ENCODE measurements at places on chromosomes 11 and 22. TPM values are rescaled to one million over a fixed set of nuclear protein-coding genes. Genes with fewer than 3 reads are reported as not detected.

Gene APOL4
- total RNA-seq: not detected

Gene APOA4
- not detected for total RNA-seq

Gene PRRG4
- not detected for total RNA-seq

Gene SMPD1
- 17.7 TPM for total RNA-seq

Gene SAAL1
- total RNA-seq: 56.4 TPM

Gene FBLN1
- total RNA-seq: 152 TPM

GRCh38 chr11:69609351-69609750, 31.6 kb upstream of the CCND1 start:
- no peaks in the 10 kb centered on the region for H3K27me3 ChIP-seq
- H3K4me1 ChIP-seq: peaks cover 7% of the 10 kb centered on the region
- H3K36me3 ChIP-seq: peaks cover 5% of the 10 kb centered on the region
- no peak overlapping the region for H3K4me3 ChIP-seq
- DNase-seq: no peak
- no peak overlapping the region for H3K27ac ChIP-seq

DNA sequence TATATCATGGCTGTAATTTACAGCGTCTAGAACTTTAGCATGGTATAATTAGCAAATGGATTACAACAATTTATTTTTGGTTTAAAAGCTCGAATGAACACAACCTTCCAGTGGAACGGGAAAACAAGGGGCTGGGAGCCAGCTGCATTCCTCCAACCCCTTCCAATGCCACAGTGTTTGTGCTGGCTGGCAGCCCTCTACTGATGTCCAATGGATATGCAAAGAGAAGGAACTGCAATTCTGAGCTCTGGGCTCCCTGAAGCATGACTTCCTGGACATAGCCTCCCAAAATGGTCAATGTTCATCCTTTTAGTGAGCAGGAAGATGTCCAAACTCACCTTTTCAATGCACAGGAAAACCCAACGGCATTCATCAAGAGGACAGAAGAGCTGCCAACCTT, 288.3 kb downstream of the TENM4 start:
- no peak overlapping the region for H3K27ac ChIP-seq
- no peaks in the 10 kb centered on the region for H3K27me3 ChIP-seq
- DNase-seq: no peak
- H3K36me3 ChIP-seq: peaks cover 5% of the 10 kb centered on the region
- no peak overlapping the region for H3K4me3 ChIP-seq

GRCh38 chr11:99422581-99423427, 402.1 kb downstream of the CNTN5 start:
- H3K4me3 ChIP-seq: no peak overlapping the region
- no peak for DNase-seq
- no peaks in the 10 kb centered on the region for H3K27me3 ChIP-seq
- H3K36me3 ChIP-seq: no peaks in the 10 kb centered on the region
- H3K27ac ChIP-seq: no peak overlapping the region

DNA sequence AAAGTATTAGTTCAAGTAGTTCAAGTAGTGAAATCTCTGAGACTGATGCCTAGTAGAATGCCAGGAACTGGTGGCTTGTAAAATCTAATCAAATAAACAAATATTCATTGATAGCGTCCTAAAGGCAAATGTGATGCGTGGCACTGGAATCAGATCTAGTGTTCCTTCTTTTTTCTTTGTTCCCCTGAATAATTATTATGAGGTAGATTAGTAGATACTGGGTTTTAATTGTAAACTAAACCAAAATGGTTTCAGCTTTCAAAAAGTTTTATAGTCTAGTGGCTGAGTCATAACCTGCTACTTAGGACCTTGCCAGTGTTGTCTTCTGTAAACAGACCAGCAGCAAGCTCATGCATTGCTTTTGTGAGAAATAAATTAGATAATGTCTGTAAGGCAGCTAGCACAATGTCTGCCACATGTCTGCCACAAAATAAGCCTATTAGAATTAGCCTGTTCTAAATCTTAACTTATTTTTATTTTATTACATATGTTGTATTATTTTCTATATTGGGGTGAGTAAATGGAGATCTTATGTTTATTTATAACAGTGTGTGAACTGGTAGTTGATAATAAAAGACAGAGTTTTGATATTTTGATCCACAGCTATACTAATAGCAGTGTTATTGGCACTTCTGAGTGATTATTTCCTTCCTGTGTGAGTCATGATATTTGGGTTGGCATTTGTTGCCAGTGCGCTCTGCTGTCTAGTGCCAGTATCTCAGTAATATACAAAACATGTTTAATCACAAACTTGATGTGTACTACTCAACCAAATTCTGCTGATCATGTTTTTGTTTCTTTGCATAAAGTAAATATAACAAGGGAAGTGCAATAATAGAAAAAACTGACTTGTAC, 135.7 kb downstream of the TMEM135 start:
- DNase-seq: no peak
- no peak overlapping the region for H3K4me3 ChIP-seq

GRCh38 chr11:73542175-73542574, 55.7 kb downstream of the FAM168A start:
- H3K27ac ChIP-seq: no peak overlapping the region
- no peak overlapping the region for H3K4me3 ChIP-seq
- peaks cover 21% of the 10 kb centered on the region for H3K4me1 ChIP-seq
- H3K36me3 ChIP-seq: no peaks in the 10 kb centered on the region

DNA sequence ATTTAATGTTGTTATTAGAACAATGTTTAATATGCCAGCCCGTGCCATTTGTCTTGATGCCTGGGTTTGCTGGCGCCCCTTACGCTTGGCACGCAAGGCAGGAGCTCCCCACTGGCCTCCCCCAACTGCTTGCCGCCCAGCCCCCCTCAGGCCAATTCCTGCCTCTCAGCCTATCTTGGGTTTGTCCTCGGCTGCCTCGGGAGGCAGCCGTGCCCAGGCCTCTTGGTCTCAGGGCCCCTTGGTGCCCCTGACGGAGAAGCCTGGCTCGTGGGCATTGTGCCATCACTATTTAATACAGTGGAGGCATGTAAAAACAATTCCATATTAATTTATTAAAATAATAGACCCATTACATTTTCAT, 119.8 kb downstream of the KCNQ1OT1 start:
- peaks cover 4% of the 10 kb centered on the region for H3K4me1 ChIP-seq
- H3K27me3 ChIP-seq: no peaks in the 10 kb centered on the region
- no peak for DNase-seq
- H3K27ac ChIP-seq: no peak overlapping the region
- no peak overlapping the region for H3K4me3 ChIP-seq

DNA sequence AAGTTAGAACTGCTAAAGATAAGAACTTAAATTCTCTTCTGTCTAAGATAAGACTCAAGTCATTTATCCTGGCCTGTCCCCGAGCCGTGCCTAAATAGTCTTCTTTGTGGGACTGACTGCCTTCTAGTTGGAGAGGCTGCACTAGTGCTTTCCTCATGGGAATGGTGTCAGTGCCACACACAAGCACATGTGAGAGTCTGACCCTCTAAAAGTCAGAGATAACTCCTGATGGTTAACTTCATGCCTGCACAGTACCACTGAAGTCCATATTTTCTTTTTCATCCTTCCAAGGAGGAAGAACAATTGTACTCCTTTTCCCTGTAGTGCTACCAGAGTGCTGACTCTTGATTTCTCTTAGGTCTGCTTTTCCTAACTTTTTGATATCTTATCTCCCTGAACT, 309.7 kb downstream of the TMEM135 start:
- peaks cover 2% of the 10 kb centered on the region for H3K36me3 ChIP-seq
- no peak overlapping the region for H3K27ac ChIP-seq
- H3K4me3 ChIP-seq: no peak overlapping the region

DNA sequence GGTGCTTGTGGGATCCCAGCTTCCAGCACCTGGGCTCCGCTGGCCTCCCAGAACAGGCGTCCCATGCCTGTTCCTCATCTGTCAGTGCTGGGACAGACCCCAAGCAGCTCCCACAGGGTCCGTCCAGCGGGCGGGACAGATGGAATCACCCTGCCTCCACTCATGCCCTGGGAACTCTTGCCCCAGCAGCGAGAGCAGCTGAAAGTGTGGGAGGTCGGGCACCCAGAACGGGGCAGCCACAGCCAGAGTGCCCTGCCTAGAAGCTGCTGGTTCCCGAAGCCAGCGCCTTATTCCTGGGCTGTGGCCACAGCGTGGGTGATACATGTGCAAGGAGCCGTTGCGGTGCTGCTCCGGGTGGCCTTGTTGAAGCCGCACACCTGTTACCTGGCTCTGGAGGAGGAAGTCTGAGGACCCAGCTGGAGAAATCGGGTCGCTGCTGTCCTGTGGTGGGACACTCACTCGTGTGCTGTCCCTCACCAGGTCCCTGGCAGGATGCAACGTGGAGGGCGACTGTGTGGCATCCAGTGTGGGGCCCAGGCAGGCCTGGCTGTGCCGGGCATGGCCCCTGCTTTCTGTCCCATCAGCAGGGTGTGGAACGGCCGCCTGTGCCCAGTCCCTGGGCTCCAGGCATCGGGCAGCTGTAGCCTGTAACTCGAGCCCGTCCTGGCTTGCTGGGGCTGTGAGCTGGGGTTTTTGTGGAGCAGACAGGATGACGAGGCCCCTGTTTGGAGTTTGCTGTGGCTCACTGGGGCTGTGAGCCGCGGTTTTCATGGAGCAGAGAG, 16.2 kb downstream of the GRAMD4 start:
- peaks cover 16% of the 10 kb centered on the region for H3K4me1 ChIP-seq
- no peak overlapping the region for H3K4me3 ChIP-seq
- H3K27ac ChIP-seq: no peak overlapping the region
- H3K27me3 ChIP-seq: no peaks in the 10 kb centered on the region
- no peak for DNase-seq

DNA sequence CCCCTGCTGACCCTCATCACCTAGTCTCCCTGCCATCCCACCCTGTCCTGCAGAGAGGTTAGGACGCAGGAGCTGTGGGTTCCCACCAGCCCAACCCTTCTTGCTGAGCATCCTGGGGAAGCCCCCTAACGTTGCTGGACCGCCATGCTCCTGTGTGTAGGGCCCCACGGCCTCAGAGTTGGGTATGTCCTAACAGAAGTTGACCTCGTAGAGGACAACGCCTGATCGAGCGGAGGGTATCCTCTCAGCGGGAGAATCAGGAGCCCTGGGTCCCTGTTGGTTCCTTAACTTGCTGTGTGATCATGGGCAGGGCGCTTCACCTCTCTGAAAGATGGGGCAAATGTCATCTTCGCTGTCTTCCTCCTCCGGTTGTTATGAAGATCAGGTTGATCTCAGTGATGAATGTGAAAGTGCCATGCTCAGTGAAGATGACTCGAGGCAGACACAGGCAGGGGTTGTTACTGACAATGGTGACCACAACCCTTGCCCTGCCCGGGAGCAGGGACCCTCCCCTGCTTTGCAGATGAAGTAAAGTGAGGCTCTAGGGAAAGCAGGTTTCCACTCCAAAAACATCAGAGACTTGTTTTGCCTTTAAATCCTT, 19.3 kb upstream of the CD5 start:
- DNase-seq: no peak
- H3K36me3 ChIP-seq: no peaks in the 10 kb centered on the region
- no peak overlapping the region for H3K27ac ChIP-seq
- no peaks in the 10 kb centered on the region for H3K27me3 ChIP-seq
- H3K4me3 ChIP-seq: no peak overlapping the region

- DNase-seq: no peak
- H3K4me3 ChIP-seq: no peak overlapping the region
- H3K4me1 ChIP-seq: peaks cover 4% of the 10 kb centered on the region
- no peaks in the 10 kb centered on the region for H3K36me3 ChIP-seq
- no peaks in the 10 kb centered on the region for H3K27me3 ChIP-seq
- no peak overlapping the region for H3K27ac ChIP-seq
Observed at GRCh38 chr22:48941903-48942575, 885.6 kb downstream of the BRD1 start.

GRCh38 chr22:47623763-47624148, 861.3 kb downstream of the TBC1D22A start:
- no peaks in the 10 kb centered on the region for H3K4me1 ChIP-seq
- H3K4me3 ChIP-seq: no peak overlapping the region
- H3K36me3 ChIP-seq: no peaks in the 10 kb centered on the region
- no peak overlapping the region for H3K27ac ChIP-seq
- no peak for DNase-seq

DNA sequence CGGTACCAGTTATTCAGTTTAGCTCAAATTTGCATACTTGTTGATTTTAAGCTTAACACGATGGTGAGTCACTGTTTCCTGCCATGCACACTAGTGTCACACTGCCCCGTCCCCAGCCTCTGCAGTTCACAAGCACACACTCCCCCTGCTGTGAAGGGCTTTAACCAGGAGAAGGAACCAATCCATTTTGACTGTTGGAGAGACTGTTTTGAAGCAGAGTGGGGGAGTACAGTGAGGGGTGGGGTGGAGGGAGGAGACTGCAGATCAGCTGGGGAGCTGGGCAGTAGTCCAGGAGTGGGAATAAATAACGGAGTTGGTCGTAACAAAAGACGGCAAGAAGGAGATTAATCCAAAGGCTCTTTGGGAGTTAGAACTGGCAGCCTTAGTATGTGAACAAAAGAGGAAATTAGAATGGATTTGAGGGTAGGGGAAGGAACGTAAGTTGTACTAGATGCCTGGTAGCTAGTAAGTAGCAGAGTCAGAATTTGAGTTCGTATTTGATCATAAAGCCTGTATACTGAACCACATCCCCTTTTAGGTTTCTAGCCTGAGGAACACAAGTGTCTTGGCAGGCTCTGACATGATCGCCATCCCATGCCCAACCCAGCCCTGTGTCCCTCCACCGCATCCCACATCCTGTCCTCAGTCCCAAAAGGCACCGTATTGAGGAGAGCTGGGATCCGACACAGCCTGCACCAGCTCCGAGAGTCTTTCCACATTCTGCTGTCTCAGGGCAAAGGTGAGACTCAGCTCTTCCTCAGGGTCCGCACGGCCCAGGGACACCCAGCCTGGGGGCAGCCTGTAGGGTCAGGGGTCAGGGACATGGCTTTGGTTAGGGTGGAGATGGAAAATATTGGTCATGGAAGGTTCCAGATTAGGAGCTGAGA, 862 bp downstream of the TPP1 start:
- no peaks in the 10 kb centered on the region for H3K27me3 ChIP-seq
- H3K4me1 ChIP-seq: no peaks in the 10 kb centered on the region
- no peak overlapping the region for H3K27ac ChIP-seq
- peaks cover 6% of the 10 kb centered on the region for H3K36me3 ChIP-seq
- H3K4me3 ChIP-seq: no peak overlapping the region

DNA sequence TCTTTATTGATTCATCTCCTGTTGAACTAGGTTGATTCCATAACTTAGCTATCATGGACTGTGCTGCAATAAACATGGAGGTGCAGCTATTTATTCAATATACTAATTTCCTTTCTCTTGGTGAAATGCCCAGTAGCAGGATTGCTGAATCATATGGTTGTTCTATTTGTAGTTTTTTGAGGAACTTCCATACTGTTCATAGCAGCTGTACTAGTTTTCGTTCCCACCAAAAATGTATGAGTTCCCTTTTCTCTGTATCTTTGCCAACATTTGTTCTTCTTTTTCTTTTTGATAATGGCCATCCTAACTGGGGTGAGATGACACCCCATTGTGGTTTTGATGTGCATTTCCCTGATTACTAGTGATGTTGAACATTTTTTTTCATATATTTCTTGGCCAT, 87.2 kb upstream of the NAV2 start:
- no peak overlapping the region for H3K4me3 ChIP-seq
- H3K4me1 ChIP-seq: peaks cover 18% of the 10 kb centered on the region
- peaks cover 20% of the 10 kb centered on the region for H3K36me3 ChIP-seq

GRCh38 chr11:95923728-95924413, at the start of gene MTMR2:
MTMR2 (minus strand) TSS chr11:95924107; CDS start chr11:95923954, 153 bp downstream.
- peaks cover 37% of the 10 kb centered on the region for H3K4me1 ChIP-seq
- H3K27me3 ChIP-seq: no peaks in the 10 kb centered on the region
- no peaks in the 10 kb centered on the region for H3K36me3 ChIP-seq
- H3K4me3 ChIP-seq: peak within 1 kb of the TSS; percentile 99
- H3K27ac ChIP-seq: peak within 1 kb of the TSS; percentile 99
- peak; percentile 79 for DNase-seq

All from neural crest cell (in vitro differentiated cells).